Stimulated activated CD4-positive, alpha-beta T cell treated with anti-CD3 and anti-CD28 coated beads, Interleukin-1b, Interleukin-23, amount 100 ng/mL, for 1 hour (primary cell): ENCODE measurements at places on chromosomes 11 and 22.

DNA sequence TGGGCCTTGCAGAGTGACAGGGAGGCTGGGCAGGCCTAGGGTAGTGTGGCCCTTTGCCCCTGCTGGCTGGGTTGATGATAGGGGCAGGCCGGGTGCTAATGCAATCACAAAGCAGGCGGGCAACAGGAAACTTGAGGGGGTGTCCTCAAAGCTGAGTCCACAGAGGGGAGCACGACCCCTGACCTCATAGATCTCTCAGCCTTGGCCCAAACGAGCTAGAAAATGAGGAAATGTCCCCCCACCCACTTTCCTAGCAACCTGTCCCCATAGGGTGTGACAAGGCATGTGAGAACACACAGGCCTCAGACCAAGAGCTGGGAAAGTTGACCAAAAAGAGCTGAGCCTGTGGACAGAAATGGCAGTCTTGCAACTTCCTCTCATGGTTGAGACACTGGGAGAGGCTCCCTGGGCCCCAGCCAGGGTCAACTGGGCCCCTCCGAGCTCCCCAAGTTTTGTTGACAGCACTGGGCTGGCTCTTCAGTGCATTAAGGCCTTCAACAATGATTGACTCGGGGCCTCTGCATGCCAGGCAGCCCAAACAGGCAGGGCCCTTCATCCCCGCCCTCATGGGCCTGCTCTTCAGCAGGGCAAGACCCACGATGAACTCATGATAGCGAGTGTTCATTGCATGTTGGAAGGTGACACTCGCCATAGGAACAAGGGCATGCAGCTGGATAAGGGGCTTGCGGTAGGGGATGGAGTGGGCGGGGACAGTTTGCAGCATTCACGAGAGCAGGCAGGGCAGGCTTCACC is 9.8 kb upstream of the SPI1 start:
- no peak for DNase-seq

- no peak for DNase-seq
These were observed 262.3 kb upstream of the MTNR1B start for GRCh38 chr11:92707173-92707619.

DNA sequence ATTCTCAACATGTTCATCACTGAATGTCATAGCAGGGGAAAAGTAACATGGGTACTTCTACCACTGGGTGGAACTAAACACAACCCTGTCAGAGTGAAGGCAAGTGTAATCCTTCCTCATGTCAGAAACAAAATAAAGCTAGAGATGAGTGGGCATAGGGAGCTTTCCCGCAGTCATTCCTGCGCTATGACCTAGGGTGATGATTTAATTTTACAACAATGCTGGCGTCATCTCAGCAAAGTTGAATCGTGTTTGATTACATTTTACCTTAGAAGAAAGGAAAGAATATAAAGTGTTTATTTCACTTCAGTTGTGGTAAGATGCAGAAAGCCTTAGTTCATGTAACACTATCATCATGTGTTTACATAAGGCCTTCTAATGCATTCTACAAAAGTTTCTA is 355.6 kb downstream of the METTL15 start:
- no peak for DNase-seq

GRCh38 chr11:74684661-74685060 is 46.6 kb downstream of the CHRDL2 start:
- no peak for DNase-seq

DNA sequence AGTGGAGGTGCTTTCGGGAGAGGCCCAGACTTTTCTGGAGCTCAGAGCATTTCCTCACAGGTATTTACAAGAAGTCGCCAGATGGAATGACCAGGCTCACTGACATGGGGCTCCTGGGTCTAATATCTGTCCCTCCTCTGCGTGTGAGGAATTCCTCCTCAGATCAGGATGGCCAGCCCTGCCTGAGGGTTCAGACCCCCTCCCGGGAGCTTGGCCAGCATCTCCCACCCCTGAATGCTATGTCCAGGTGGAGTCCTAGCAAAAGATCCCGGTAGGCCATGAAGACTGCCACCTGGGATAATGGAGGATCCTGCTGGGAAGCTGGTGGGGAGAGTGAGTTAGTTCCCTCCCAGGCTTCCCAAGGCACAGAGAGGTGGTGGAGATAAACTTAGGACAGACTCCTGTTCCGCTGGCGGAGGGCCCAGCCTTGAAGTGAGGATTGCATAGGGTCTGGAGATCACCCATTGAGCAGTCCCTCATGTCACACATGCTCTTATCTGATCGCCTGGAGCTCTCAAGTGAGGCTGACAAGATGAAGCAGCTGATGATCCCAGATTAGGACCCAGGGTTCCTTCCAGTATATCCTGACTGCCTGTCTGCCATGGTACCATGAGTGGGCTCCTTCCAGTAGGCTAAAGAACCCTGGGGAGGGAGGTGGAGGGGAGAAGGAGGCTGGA is 5.7 kb downstream of the OAF start:
- DNase-seq: no peak

- no peak for DNase-seq
These were observed 1224.8 kb downstream of the JRKL start for GRCh38 chr11:97614606-97615005.

- DNase-seq: no peak
These were observed 75.8 kb downstream of the ARHGAP8 start for GRCh38 chr22:44828193-44828592.

DNA sequence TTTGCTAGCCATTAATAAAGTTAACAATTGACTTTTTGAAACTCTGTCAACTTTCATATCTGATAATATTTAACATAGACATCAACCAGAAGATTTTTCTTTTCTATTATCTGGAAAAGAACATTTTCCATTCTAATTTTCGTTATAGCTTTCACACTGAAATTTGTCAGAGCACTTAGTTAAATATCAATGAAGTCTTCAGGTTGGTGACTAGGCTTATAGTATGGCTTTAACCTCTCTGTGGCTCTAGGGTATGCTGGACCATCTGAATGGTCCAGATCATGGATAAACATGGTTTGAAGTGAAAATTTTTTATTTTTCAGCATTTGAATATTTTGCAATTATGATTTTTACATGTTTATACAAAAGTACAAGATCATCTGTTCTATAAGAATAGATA is 548.1 kb downstream of the CNTN5 start:
- DNase-seq: no peak

GRCh38 chr22:29312218-29313125 is 3.0 kb downstream of the RASL10A start:
- DNase-seq: no peak

GRCh38 chr22:49084206-49084605 is 743.5 kb downstream of the BRD1 start:
- no peak for DNase-seq

DNA sequence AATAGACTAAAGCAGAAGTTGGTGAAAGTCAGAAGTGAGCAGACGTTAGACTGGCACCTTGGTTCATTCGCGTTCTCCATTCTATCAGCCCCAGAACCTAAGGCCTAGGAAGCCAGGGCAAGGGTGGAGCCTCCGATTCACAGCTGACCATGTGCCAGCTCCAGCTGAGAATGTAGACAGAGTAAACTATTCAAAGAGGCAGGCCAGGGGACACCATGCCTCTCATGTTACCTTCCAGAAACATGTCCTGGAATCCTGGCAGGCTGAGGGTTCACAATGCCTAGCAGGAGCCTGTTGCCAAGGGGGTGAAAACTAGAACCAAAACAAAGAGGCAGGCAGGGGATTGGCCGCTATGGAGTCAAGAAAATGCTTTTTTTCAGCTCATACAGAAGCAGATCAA is 224.4 kb upstream of the POU2AF2 start:
- no peak for DNase-seq

DNA sequence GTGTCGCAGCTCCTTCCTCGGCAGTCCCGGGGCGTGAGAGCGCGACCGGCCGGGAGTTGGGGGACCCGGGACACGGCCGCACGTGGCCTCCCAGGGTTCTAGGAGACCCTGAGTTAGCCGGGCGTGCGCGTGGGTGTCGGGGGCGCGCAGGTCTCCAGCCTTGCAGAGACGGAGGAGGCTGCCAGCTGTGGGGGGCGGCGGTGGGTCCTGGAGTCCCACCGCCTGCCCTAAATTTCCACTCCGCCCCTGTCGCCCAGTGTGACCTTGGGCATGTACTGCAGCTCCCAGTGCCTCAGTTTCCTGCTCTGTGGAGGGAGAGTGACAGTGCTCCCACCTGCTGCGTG is 18.8 kb downstream of the RRP7A start:
- DNase-seq: no peak

DNA sequence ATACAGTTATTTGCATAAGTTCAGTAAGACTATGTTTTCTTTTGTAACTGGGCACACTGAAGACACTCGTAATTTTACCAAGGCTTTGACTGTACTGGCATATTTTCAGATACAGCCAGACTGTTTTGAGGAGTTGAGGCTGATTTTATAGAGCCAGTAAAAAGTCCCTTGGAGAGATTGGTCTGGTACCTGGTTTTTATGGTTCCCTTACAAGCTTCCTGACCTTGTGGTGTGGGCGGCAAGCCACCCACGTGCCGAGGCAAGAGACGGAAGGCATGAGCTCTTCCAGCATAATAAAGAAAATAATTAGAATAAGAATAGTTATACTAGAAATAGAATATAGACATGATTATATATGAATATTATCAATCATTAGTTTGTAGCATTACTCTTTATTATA is 11.3 kb upstream of the GSTP1 start:
- no peak for DNase-seq

- no peak for DNase-seq
These were observed 98.4 kb downstream of the CD44 start for GRCh38 chr11:35237351-35237750.

DNA sequence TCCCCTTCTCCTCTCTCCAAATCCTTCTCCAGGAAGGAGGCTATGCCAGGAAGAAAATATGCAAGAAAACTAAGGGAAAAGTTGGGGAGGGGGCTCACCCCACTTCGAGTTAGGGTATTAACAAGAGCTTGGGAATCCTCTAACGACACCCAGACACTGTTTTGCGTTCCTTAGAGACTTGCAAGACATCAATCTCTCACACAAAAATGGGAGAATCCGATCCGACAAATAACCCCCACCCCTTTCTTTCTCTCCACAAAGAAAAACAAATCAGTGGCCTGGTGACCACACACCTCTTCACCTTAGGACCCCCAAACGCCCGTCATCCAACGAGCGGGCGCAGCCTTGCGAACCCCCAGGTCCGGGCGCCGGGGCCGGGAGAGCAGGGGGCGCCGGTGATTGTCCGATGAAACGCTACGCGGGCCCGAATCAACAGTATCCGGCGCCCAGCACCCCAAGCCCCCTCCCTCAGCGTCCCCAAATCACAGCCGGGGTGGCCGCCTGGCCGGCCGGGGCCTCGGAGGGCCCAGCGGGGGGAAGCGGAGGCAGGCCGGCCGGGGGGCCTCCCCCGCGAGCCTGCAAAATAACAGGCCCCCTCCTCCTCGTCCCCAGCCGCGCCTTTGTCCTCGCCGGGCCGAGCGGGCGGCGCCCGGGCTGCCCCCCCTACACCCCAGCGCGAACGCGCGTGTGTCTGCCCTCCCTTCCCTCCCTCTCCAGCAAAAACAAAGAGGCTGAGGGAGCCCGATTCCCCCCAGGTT is 690 bp downstream of the CSNK1E start:
- DNase-seq: no peak

DNA sequence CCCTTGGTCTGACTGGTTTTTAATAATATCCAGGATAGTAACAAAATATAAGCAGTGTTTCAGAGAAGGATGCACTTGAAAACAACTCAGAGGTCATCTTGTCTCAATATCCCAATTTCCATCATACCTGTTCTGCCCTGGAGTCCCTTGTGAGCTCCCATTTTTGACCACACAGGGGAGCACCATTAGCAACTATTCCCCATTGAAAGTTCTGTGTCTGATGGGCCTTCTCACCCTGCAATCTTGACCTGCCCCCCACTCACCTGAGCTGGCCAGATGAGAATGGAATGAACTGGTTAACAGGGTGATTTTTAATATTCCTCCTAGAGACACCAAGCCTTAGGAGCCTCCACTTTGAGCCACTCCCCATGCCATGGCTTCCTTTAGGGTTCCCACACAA is 3.8 kb upstream of the CAPN5 start:
- no peak for DNase-seq
